ENCODE measurements at places on chromosomes 6 and 20.

- no peak for DNase-seq
Measured at GRCh38 chr6:5813625-5814027, 193.1 kb downstream of the NRN1 start.

GRCh38 chr6:105174512-105174911 lies 5.3 kb downstream of the POPDC3 start:
- DNase-seq = no peak

- no peak for DNase-seq
Measured at GRCh38 chr6:130965656-130966055, 97.4 kb downstream of the EPB41L2 start.

GRCh38 chr6:104799134-104799657 lies 60.5 kb downstream of the HACE1 start:
- DNase-seq = no peak

- no peak for DNase-seq
Measured at GRCh38 chr6:88141561-88142296, 24.4 kb downstream of the CNR1 start.

DNA sequence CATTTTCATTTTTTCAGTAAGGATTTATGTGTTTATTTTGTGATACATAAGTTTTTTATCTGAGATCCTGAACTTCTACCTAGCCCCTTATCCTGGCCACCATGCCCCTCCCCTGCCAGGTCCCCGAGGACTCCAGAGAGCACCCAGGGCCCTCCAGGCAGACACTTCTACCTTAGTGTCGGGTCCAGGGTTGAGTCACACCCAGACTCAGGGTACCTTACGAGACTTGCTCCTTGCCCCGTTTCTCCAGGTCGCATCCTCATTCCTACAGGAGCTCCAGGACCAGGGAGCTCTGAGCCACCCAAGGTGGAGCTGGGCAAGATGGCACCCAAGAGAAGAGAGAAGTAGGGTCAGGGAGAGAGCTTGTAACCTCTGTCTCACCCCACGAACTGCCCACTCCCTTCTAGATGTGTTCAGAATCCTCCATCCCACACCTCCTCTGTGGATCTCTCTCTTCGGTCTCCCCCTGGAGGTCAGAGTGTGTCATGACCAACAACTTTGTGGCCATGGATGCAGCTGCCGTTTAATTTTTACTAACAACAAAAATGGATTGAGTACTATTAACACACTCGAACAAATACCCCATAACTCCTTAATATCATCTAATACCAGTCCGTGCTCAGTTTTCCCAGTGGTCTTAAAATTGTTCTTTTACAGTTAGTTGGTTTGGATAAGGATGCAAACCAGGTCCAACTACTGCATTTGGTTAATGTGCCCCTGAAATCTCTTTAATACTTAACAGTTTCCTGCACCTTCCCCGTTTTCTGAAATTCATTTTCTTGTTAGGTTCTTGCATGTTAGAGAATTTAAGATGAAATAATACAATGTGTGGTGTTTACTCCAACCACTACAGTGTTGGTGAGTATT lies 130.6 kb upstream of the INSM1 start:
- peak; percentile 60 for DNase-seq

GRCh38 chr6:82337688-82338257 lies 25.8 kb upstream of the TPBG start:
- no peak for DNase-seq

DNA sequence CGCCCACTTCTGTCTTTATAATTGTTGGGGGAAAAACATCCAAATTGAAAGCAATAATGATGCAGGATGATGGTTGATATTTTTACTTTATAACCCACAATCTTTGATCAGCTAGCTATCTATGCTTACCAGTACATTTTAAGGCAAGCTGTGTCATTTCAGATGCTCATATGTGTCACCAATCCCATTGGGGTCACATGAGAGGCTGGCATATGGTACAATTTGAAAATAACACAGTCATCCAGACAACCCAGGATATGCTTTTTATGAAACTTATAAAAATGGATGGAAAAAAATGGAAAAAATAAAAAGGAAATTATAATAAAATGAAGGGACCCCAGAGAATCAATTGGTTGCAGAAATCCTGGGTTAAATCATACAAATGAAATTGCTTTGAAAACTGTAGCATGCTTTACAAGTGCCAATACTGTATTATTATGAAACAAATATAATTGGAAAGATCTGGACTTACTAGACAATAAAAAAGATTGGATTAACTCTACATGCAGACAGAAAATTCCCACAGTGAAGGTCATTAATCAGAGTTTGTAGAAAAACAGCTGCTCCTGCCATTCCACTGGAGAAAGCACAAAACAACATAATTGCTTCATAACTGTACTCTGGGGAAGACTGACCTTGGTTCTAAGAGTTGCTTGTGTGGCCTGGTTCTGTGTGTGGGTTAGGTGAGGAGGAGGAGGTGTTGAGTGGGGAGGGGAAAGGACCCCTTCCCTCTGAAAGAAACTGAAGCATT lies 13.3 kb upstream of the PRIM2 start:
- no peak for DNase-seq

DNA sequence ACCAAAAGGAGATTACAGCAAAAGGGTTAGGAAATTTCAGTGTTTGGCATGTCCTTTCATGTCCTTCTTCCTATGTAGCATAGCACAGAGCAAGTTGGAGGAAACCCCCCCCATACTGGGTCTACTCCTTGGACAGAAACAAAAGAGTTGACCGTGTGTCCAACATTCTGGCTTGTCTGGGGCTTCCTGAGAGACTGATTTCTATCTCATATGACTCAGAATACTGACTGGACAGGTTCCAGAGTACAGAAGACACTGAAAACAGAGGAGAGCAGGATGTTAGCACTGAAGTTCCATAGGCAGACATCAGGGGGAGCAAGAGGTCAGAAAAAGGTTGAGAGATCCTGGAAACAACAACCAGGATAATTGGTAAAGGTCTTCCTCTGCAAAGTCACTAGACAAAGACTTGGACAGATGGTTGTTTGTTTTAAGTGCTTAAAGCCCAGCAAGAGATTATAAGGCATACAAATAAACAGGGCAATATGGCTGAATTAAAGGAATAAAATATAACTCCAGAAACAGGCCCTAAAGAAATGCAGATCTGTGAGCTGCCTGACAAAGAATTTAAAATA lies 48.4 kb downstream of the USP49 start:
- peak; percentile 55 for DNase-seq

DNA sequence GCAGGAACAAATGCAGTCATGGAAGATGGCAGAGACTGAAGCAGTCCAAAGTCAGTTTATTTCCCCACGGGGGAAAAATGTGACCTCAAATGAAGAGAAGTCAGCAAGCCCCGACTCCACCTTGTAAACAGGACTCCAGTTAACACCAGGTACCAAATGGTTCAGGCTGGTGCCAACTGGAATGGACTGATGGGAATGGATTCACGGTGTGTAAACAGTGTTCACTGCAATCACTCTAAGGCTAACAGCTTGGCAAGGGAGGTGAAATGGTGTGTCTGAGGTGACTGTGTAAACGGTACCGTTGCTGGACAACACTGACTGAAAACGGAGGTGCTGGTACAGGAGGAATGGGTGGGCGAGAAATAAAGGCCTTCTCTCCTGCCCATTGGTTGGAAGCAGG lies 12.0 kb downstream of the PLAGL2 start:
- no peak for DNase-seq

GRCh38 chr20:59471653-59472421 lies 132.5 kb upstream of the PHACTR3 start:
- no peak for DNase-seq

All from glutamatergic neuron (in vitro differentiated cells).